ENCODE measurements at places on chromosomes 7 and 10. TPM values are rescaled to one million over a fixed set of nuclear protein-coding genes. Genes with fewer than 3 reads are reported as not detected.

ARL4A gene
- total RNA-seq, result 22.6 TPM

OGDHL gene
- 0.51 TPM for total RNA-seq

NKX2-3 gene
- total RNA-seq, result not detected

NPY gene
- not detected for total RNA-seq

EN2 gene
- total RNA-seq, result not detected

NPSR1 gene
- total RNA-seq, result not detected

CNTNAP2 gene
- total RNA-seq, result not detected

CCL24 gene
- not detected for total RNA-seq

TCAF1 gene
- 97.0 TPM for total RNA-seq

GRCh38 chr10:70799124-70799523 lies 13.9 kb upstream of the TBATA start:
- DNase-seq, result peak; percentile 61

DNA sequence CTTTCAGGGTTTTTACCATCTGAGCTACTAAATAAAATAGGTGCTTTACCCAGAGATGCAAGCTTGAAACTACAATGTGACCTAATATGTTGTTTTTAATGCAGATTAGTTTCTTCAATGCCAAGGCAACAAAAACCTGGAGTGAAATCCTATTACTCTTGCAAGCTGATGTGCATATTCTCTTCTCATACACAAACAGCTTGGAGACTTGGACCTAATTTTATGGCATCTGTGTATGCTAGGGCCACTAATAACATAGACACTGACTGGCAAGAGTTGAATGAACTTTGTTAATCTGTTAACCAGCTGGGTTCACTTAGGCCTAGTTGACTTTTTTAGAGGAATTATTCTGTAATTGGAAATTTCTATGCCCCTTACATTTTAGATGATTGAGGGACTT lies 23.4 kb upstream of the SMIM30 start:
- no peak for DNase-seq

DNA sequence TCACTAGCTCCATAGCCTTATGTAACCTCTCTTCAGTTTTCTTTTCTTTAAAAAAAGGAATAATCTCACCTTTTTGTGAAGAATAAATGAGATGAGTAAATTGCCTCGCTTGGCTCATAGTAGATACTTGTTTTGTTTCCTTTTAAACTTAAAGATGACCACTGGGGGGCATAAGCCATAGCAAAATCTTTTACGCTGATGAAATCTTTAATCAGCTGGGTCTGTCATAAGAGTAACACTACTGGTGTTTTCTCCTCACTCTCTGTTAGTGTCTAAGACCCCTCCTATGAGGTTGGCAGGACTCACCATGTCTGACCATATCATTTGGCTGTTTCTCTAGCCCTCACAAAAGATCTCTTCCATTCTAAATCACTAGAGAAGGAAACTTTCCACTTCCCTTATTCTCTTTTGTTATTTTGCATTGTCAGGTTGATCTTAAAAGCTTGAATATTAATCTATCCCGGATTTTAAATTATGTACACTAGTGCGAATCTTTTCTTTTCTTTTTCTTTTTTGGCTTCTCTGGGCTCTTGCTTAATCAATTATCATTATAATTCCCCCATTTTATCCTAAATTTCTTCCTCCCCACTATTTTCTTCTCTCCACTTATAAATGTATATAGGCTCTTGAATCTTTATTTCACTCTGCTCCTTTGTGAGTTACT lies 12.5 kb downstream of the STAG3 start:
- peak; percentile 74 for DNase-seq

DNA sequence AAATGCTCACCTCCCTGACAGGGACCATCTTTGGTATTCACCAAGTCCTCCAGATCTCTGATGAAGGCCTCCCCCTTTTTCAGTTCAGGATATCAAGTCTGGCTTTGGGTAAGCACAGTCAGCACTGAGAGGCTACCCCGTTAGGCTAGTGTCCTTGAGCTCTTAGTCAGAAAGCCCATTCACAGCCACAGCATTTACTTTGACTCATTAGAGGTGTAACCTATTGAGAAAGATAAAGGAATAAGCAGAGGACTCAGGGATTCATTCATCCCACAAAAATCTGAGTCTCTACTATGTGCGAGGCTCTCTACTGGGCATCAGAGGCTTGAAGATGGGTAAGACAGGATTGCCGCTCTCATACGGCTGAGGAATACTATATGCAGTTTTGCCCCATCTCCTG lies 14.0 kb upstream of the RAMP3 start:
- peak; percentile 88 for DNase-seq

DNA sequence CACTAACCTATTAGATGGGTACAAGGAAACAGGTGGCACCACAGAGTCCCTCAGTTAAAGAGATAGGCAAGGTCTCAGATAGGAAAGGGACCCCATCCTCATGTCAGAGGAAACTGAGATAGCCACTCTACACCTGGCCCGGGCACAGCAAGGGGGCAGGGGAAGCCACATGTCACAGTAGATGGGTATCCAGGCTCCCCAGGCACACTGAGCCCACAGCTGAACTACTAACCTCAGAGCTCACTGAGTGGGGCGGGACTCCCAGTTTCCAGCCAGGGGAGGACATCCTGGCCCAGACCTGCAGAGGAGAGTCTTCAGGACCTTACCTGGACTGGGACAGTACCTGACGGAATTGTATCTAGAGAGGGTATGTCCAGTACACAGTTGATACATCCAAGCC lies 3.7 kb upstream of the CDHR1 start:
- DNase-seq, result no peak

GRCh38 chr10:91573320-91573719 lies 59.6 kb downstream of the PPP1R3C start:
- no peak for DNase-seq

DNA sequence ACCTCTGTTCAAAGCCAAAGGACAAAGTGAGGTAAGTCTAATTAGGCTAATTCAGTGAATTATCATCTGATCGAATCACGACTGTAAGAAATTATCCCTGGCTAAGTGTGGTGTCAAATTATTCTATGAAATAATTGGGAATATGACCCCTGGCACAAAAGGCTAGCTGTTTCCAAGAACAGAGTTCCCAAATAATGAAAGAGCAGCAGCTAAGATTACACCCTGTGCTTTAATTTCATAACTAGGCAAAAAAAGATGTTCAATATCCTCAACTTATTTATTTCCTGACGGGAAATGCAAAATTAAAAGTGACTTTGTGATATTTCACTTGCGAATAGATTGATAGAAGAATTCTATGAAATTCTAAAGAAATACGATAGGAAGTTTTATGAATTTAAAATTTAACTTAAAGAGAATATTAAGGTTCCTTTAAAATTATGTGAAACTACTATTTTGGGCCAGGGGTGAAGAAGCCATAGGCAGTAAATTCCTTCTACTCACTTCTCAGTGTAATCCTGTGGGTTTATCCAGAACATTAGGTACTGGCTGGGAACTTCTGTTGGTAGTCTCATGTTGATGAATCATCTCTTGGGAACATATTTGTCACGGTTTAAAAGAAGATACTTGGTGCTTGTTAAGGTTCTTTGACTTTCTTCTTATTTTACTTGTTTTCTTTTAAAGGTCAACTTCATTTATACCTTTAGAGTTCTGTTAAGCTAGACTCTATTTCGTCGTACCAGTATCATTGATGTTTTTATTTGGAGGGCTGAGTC lies 148.5 kb downstream of the POLR1F start:
- DNase-seq, result peak; percentile 84

- DNase-seq, result no peak
Observed at GRCh38 chr7:36880108-36880507, 155.8 kb upstream of the AOAH start.

DNA sequence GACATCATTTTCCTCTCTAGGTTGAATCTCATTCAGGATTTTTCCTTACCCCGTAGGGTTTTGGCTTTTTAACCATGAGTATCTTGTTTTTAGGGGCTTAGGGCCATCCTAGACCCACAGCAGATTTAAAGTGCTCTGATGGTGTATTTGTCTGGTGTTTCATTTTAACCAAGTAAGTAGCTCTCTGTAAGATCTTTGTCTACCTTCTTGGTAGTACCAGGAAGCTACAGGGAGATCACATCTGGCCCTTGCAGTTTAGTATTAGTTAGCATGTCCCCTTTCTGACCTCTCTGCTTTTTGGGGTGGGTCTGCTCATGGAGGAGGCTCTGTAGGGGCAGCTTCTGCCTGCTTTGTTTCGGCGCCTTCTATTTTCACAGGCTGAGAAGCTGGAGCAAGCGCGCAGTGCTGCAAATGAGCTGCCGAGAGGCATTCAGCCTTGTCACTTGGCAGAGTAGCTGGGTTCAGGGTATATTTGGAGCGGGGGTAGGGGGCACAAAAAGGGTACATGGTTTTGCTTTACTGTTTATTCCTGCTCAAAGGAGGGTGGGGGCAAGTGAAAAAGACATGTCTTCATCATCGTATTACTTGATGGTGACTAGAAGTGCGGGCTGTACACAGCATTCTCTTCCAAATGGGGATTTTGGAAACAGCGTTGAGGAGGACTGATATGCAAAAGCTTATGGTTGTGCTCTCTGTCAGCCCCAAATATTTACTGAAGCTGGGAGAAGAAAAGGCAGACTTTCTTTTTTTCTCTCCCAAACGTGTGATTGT lies 146.3 kb downstream of the CELF2 start:
- DNase-seq, result no peak

- no peak for DNase-seq
Observed at GRCh38 chr10:129570185-129570584, 103.1 kb downstream of the MGMT start.

- DNase-seq, result no peak
Observed at GRCh38 chr10:86043236-86043635, 323.4 kb downstream of the GRID1 start.

DNA sequence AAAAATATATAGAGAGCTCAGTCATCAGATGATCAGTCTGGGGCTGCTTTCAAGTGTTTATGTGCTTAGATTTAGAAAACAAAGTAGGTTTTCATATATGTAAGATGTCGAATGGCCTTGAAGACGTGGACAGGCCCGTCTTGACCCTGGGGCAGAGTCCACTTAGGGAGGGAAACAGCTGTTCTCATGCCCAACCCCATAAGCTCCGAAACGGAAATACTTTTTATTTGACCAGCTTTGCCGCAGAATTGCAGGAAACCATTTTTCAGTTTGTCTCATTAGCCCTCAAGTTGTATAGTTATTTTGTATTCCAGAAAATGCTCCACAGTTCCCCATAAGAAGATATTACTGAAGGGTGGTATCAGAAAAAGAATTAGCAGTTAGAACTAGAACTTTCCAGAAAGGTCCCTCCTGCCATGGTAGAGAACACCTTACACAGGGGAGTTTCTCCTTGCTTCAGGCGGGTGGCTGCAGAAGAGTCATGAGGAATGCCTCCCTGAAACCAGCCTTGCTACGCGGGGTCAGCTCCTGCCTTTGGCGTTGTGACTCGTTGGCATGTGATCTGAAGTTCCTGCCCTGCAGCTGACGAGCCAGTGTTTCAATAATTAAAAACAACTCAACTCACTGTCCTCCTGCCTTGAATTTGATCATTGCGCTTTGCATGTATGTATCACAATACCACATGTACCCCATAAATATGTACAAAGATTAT lies 192.7 kb downstream of the CELF2 start:
- peak; percentile 11 for DNase-seq

DNA sequence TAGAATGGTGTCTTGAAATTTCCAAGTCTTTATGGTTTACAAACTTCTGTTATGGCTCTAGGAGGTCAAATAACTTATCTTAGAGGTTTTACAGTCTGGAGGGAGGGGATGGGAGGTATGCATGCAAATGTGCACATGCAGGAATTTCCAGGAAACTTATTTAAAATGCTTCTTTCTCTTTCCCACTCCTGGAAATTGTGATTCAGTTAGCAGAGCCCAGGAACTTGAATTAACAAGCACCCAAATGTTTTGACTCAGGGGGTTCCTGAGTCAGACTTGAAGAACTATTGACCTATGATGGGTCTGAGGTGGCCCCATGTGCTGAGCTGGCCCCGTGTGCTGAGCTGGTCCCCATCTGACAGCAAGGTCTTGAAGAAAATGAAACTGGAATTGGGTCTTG lies 669.4 kb downstream of the INHBA start:
- DNase-seq, result peak; percentile 42

DNA sequence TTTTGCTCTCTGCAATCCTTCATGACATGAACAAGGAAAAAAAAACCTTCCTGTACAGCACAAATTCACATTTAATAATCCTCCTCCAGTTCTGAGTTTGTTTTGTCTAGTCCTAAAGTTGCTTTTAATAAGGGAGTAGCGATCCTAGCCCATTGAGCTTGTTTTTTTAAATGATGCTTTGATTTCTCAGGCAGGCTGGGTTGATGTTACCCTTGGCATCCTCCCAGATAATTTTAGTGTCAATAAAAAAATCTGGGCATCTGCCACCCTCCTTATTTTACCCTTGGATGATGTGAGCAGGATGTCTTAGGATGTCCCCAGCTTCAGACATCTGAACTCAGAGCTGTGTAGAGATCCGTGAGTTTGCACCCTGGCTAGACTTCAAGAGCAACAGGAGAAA lies 33.9 kb upstream of the PROSER2 start:
- no peak for DNase-seq

DNA sequence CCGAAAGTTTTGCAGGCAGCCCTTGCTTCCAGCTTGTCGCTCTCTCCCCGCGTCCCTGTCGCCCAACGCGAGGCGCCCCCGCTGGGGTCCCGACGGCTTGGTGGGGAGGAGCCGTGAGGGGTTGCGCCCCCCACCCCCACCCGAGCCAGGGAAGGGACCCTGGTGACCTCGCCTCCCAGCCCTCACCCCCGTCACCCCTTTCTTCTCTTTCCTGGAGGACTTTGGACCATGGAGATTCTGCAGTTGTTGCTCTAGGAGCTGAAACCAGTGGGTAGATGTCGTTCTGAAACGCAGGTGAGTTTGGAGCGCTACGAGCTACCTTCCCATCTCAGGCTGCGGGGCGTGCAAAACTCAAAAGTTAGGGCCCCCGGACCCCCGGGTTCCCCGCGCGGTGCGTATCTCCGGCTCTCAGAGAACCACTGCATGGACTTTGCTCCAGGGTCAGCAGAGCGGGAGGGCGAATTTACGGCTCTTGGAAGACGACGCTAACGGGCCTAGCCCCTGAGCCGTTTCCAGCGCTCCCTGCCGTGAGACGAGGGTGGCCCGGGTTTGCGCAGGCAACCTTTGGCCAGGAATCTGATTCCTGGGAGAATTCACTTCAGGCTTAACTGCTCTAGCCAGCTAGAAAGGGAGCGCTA lies 684 bp upstream of the ATXN7L1 start:
- peak; percentile 71 for DNase-seq

GRCh38 chr10:1807924-1808323 lies 70.6 kb upstream of the ADARB2 start:
- no peak for DNase-seq

DNA sequence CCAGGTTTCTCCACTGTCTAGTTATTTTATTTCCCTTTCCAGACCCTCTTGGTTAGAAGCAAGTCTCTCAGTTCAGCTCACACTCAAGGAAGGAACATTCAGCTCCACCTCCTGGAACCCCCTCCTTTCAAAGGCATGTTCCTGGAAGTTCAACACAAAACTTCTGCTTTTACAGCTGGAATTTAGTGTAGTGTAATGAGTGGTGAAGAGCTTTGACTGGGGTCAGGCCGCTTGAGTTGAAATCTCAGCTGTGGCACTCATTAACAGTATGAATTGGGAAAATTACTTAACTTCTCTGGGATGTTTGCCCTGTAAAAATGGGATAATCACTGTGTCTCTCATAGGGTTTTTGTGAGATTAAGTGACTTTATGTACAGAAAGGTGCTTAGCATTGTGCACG lies 91.7 kb downstream of the TMEM178B start:
- DNase-seq, result no peak
